ENCODE measurements at places on chromosomes 6 and 20.
A peak's percentile ranks its signal among the peaks of the same experiment; 100 is the strongest.

DNA sequence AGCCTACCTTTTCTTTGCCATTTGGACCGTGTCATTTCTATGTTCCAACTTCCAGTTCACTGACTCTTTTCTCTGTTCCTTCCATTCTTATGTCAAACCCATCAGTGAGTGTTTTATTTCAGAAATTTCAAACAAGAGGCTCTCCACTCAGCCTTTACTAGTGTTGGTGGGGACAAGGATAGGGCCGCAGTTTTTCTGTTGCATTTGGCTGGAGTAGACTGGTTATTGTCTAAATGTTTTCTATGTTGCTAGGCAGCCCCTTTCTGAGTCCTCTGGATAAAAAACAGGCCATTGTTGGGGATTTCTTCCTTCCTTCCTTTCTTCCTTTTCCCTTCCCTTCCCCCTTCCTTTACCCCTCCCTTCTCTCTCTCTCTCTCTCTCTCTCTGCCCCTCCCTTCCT lies 288.6 kb downstream of the PRKN start:
- no peak for DNase-seq

DNA sequence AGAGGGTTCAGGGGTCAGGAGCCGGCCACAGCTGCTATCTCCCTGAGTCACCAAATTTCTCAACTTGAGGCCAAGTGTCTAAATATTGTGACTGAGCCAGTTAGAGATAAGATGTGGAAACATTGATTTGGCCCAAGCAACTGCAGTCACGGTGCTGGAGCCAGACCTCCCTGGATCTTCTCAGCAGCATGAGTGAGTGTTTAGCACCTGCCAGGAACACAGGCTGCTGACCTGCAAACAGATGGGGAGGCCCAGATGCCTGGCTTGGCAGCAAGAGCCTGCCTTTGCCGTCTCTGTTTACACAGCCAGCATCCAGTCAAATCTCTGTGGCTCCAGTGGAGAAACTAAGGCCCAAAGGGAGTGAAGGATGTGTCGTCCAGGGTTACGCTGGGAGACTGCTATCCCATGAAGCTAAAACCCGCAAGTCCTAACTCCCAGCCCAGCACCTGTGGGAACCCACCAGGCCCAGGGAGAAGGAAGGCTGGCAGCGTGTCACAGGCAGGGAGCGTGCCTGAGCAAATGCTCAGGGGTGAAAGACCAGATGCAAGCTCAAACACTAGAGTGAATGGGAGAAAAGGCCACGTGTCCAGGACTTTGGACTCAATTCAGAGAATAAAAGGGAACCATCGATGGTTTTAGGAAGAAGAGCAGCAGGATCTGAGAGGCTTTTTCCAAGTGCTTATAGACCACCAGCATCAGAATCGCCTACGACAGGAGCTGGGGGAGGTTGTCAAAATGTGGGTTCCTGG lies 15.9 kb upstream of the PTGIS start:
- DNase-seq: peak; percentile 66

DNA sequence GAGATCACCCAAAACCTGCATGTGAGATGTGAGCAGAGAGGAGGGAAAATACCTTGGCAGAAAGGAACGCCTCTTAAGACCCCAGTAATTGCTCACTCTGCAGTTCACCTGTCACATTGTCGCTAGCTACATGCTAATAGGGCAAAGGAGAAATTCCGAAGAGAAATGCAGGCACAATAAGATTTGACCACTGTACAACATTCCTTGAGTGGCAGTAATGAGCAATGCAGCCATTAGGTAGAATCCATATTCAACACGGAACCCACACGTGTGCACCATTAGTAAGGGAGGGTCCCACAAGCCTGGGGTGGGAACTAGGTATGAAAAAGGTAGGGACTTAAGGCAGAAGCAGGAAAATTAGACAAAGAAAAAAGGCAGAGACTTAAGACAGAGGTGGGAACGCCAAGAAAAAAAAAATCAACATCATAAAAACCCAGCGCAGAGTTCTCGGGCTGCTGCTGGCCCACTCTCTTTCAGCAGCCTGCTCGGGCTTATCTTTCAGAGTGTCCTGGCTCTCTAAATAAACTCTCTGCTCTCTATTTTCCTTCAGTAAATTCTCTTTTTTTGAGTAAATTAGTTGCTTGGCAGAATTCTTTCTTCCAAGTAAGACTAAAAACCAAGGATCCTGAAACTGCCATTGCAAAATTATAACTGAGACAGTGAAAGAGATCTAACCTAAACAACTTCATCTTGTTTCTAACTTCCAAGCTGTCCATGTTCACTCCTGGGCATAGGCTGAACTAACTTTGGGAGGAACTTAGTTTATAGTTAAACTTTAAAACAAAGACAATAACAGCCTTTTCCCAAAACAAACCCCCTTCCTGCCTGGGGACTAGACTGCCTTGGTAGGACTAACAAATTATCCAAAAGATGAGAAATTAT lies 116.5 kb downstream of the CD24 start:
- no peak for DNase-seq

GRCh38 chr20:45921337-45922189 lies 9.6 kb upstream of the PLTP start:
- DNase-seq: no peak

- DNase-seq: no peak
Observed at GRCh38 chr6:19928461-19928860, 91.3 kb downstream of the ID4 start.

- no peak for DNase-seq
Observed at GRCh38 chr20:19231359-19232035, 19.1 kb downstream of the SLC24A3 start.

GRCh38 chr6:53327017-53327395 lies 21.7 kb downstream of the ELOVL5 start:
- DNase-seq: no peak

DNA sequence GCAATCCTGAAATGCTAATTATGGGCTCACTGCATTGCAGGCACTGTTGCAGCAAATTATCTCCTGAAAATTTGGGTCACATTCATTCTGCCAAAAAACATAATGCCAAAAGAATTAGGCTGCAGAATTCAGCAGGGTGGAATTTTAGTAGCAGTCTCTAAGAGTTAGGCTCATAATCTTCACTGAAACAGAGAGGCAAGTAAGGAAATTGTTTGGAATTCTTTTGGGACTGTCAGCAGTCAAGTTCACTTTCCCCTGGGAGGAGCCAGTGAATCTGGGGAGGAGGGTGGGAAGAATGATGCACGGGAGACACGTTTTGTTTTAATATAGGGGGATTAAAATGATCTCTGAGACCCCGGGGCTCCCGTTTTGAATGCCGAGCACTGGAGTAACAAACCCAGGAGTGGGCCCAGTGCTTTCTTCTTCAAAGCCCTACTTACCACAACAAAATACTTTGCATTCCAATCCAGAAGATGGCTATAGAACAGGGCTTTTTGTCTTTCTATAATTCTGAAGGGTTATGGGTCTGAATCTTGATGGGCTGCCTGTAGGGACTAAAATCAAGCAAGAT lies 44.7 kb downstream of the SOBP start:
- DNase-seq: no peak

DNA sequence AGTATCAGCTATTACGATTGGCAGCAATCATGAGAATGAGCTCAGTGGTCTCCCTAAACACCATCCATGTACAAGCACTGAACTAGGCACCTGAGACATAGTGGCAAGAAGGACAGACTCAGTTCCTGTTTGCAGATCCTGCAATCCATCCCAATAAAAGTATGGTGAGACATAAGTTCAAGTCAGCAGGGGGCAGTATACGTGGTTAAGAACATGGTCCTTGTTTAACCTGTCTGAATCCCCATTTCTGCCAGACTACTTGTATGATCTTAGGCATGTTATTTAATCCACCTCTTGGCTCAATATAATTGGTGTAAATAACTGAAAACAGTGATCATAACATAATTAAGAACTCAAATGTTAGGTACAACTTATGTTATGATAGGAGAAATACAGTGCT lies 33.2 kb upstream of the PNISR start:
- DNase-seq: no peak

- no peak for DNase-seq
Observed at GRCh38 chr6:150600301-150601017, 774 bp downstream of the PLEKHG1 start.

- no peak for DNase-seq
Observed at GRCh38 chr6:40822619-40823018, 216.4 kb downstream of the UNC5CL start.

- no peak for DNase-seq
Observed at GRCh38 chr6:127030836-127031235, 87.6 kb upstream of the RSPO3 start.

- no peak for DNase-seq
Observed at GRCh38 chr6:73696966-73697655, 1.1 kb downstream of the CD109 start.

GRCh38 chr6:168126566-168127383 lies 47.8 kb upstream of the FRMD1 start:
- no peak for DNase-seq

DNA sequence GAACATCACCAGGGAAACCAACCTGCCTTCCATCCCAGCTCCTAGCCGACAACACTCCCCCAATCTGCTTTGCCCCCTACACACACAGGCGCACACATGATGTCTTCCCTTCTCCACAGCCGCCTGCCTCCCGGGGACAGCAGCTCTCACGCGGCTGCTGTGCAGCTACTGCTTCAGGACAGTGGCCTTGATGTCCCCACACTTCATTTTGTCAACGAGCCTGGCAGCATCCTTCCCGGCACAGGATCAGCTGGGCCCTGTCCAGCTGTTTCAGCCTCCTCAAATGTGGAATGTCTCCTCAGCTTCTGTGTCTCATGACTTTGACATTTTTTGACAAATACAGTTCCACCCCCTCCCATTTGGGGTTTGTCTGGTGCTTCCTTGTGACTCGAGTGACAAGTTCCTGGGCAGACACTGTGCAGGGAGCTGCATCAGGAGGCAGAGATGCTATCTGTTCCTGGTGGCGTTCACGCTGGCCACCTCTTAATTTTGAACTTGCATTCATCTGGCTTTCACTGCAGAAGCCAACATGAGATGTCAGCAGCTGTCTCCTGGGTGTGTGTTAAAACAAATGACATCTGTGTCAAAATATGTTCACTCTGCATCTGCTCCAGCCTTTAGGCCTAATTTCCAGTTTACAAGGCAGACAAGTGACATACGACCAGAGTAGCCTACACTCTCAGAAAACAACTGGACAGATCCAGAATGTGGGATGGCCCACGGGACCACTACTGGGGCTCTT lies 57.2 kb downstream of the GINS1 start:
- no peak for DNase-seq

DNA sequence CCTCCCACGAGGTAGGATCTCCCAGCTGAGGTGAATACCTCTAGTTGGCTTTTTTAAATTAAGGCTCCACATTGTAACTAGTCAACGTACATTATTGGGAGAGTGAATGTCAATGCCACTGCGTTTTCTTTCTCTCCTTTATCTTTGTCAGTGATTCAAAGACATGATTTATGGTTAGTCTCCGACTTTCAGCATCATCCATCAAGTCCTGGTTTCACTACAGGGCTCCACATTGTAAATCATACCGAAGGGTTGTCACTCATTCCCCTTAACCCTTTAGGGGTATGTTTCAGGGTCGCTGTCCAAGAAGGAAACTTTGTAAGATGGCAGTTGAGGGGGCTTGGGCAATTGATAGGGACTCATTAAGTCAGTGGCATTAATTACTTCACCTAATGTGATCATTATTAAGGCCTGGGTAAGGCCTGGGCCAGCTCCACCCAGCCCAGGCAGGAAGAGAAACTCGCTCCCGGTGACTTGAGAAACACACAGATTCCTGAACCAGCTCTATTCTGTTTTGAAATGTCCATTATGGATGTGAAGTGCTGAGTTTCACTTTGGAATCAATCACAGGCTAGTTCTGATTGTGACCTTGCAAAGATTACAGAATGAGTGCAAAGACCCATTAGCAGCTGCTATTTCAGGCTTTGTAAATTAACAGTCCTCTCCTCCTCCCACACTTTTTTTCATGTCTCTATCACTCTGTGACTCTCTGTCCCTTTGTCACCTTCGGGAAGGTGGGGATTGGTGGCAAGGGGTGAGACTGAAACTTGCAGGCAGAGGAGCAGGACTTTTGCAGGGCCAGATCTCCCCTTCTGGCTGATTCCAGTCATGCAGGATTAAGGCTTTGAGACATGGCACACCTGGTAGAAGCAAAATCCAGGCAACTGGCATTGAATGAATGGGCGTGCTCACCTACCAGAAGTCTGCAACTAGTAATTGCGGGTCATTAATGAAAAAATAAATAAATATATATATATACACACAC lies 222.4 kb downstream of the TSHZ2 start:
- no peak for DNase-seq

GRCh38 chr6:115740907-115741306 lies 319.8 kb downstream of the FRK start:
- DNase-seq: no peak

DNA sequence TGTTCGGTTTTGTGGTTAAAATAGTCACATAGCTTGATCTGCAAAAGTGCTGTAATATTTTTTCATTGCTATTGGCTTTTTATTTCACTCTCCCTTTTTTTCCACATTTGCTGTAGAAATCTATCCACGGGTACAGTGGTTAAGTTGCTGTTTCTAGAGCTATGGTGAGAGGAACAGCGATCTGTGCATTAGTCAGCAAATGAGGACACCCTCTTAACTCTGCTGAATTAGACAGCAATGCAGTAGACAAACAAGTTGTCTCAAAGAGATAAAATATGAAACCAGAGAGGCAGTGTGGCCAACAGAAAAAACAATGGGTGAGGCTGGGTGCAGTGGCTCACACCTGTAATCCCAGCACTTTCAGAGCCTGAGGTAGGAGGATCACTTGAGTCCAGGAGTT lies 17.6 kb upstream of the SYNJ2 start:
- no peak for DNase-seq

- no peak for DNase-seq
Observed at GRCh38 chr6:47034421-47034820, 7.7 kb downstream of the ADGRF1 start.

DNA sequence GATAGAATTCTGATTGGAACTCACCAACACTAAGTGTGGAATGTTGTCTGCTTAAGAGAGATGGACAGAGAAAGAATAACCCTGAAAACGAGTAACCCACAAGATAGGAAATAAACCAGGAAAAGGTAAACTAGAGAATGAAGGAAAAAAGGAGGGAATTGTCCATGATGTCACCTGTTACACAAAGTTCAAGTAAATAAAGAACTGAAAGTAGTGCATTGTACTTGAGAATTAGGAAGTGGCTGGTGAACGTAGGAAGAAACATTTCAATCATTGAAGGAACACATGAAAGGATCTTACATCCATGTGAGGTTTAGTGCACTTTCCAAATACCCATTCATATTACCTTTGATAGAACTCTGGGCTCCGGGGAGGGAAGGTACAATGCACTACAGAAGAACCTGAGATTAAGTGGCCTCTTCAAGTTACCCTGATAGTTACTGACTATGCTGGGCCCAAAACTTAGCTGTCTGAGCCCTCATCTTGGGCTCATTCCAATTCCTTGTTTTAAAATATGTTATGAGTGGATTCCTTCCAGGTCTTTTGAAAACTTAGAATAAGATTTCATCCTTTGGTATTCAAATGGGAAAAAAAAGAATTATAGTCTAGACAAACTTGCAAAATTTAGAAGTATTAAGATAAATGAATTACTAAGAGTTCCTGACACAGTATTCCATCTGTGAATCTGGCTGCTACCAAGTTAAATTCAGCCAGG lies 1.1 kb upstream of the STX7 start:
- DNase-seq: no peak

- DNase-seq: no peak
Observed at GRCh38 chr6:36269834-36270705, at the start of gene PNPLA1. Gene PNPLA1 (plus strand): TSS chr6:36270060. CDS start chr6:36270460, 400 bp downstream.
